ENCODE measurements at places on chromosomes 13 and 19. TPM values are rescaled to one million over a fixed set of nuclear protein-coding genes. Genes with fewer than 3 reads are reported as not detected.

The ZNF682 gene
- 1.4 TPM for total RNA-seq

The CEACAM3 gene
- total RNA-seq = not detected

The KDM4B gene
- total RNA-seq = 13.6 TPM

The TMEM38A gene
- total RNA-seq = 0.78 TPM

The KLF1 gene
- total RNA-seq = not detected

The CGB1 gene
- not detected for total RNA-seq

The CBY2 gene
- total RNA-seq = not detected

The FCER2 gene
- total RNA-seq = not detected

The TMEM150B gene
- not detected for total RNA-seq

The HRC gene
- not detected for total RNA-seq

The RNF225 gene
- 0.37 TPM for total RNA-seq

The C19orf67 gene
- not detected for total RNA-seq

The CD22 gene
- total RNA-seq = 1.4 TPM

The TLE6 gene
- 0.73 TPM for total RNA-seq

The BBC3 gene
- total RNA-seq = 9.8 TPM

The GARIN5A gene
- not detected for total RNA-seq

The NLRP4 gene
- not detected for total RNA-seq

The ONECUT3 gene
- total RNA-seq = not detected

The NEK5 gene
- total RNA-seq = under 0.01 TPM

The SIGLEC5 gene
- not detected for total RNA-seq

The OR10H4 gene
- total RNA-seq = not detected

The DACT3 gene
- 1.1 TPM for total RNA-seq

The RB1 gene
- total RNA-seq = 26.4 TPM

The NXNL1 gene
- not detected for total RNA-seq

The CATSPERD gene
- total RNA-seq = not detected

The ZNF497 gene
- 0.73 TPM for total RNA-seq

The RNF113B gene
- total RNA-seq = not detected

The IGFL2 gene
- total RNA-seq = not detected

The COL4A2 gene
- 138 TPM for total RNA-seq

The FCAR gene
- not detected for total RNA-seq

The CD209 gene
- not detected for total RNA-seq

The ZNF100 gene
- 3.7 TPM for total RNA-seq

The ZNF468 gene
- total RNA-seq = 11.4 TPM

The CPB2 gene
- total RNA-seq = not detected

The FPR1 gene
- total RNA-seq = 1.5 TPM

The S1PR5 gene
- 0.37 TPM for total RNA-seq

The SLC1A6 gene
- not detected for total RNA-seq

The MADCAM1 gene
- total RNA-seq = 0.37 TPM

The CBARP gene
- 2.9 TPM for total RNA-seq

The HIPK4 gene
- under 0.01 TPM for total RNA-seq

The RUVBL2 gene
- total RNA-seq = 328 TPM

The SOX1 gene
- total RNA-seq = not detected

The ZNF665 gene
- 3.7 TPM for total RNA-seq

The BRD4 gene
- 17.6 TPM for total RNA-seq

The CGB8 gene
- total RNA-seq = not detected

The ZNF132 gene
- 7.0 TPM for total RNA-seq

The ZNF442 gene
- 1.8 TPM for total RNA-seq

The TMC4 gene
- not detected for total RNA-seq

The PSG6 gene
- not detected for total RNA-seq

The CCDC8 gene
- total RNA-seq = 20.9 TPM
